ENCODE measurements at places on chromosomes 13 and 19. TPM values are rescaled to one million over a fixed set of nuclear protein-coding genes. Genes with fewer than 3 reads are reported as not detected.

- peak; percentile 81 for DNase-seq
These were observed 7.5 kb upstream of the OR10H5 start for GRCh38 chr19:15779756-15780476.

- no peak for DNase-seq
These were observed 5.3 kb upstream of the CD79A start for GRCh38 chr19:41871573-41872383.

Gene LGI4
- total RNA-seq = 8.1 TPM

Gene WDR62
- 6.1 TPM for total RNA-seq

Gene ZNF610
- 2.8 TPM for total RNA-seq

Measured in cardiac septum (tissue), 1 donor.